Ammon's horn (tissue), 1 donor: ENCODE measurements at places on chromosomes 7 and 10.

- DNase-seq: no peak
These were observed 1.7 kb upstream of the DPYSL4 start for GRCh38 chr10:132184816-132185593.

DNA sequence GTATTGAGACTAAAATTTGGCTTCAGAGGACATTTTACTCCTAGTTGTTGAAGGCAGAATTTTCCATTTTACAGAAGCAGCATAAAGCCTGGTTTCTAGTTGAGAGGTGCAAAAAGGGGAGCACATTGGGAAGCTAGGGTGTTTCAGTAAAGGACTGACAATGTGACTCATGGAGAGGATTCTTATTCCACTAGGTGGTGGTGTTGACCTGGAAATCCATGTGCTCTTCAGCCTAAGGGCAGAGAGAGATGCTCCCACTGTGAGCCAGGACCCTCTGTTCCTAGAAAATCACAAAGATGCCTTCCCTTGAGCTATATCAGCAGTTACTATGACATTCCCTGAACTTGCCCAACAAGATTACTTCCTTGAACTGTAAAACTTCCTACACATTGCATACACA, 687.8 kb downstream of the IPMK start:
- peak; percentile 54 for DNase-seq

DNA sequence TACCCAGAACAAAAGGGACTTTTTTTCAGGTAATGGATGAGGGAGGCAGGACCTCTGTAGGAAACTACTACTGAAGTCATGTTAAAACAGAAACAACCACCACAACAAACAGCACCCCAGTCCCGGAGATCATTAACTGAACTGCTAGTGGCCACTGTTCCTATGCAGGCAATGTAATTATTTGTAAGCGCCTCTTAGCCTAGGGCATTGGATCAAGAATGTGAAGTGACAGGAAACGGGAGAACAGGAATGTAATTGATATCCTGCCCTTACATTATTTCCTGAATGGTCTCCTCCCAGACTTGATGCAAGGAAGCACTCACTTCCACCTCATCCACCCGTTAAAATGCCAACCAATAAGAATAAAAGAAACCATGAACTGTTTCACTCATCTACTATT, 16.7 kb upstream of the GAD2 start:
- DNase-seq: no peak

DNA sequence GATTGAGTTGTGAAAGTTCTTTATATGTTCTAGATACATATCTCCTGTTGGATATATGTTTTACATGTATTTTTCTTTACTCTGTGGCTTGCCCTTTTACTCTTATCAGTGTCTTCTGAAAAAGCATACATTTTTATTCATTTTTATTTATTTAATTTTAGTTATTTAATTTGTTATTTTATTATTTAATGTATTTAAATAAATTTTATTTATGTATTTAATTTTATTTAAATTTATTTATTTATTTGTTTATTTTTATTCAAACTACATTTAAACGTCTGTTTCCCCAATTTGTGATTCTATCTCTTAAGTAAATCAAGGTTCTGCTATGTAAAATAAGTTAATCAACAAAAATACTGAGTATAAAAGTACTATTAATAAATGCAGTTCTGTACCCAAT, 279.1 kb upstream of the AKR1E2 start:
- DNase-seq: no peak

- DNase-seq: no peak
These were observed 1.2 kb upstream of the MLLT10 start for GRCh38 chr10:21532694-21533466.

DNA sequence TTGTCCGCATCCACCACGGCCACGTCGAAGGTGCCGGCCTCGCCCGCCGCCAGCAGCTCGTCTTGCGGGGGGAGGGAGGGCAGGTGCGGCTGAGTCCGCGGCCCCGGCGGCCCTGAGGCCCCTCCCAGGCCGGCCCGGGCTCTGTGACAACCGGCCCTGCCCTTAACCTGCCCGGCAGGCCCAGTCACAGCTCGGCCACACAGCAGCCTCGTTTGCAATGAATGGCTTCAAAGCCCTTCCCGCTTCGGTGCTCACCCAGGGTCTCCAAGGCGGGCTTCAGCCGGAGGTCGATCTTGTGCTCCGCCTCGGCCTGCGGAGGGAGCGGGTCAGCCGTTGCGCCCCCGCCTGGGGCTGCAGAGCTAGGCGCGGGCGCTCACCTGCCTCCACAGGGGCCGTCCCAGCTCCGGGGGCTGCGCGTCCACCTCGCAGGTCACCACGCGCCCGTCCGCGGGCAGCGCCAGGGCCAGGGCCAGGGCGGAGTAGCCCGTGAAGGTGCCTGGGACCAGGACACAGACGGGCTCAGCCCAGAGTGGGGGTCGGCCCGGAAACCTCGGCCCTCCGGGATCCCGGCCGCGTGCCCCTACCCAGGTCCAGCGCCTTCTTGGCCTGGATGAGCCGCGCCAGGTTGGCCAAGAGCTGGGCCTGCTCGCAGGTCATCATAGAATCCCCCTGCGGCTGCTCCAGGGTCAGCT, 928 bp downstream of the COMTD1 start:
- no peak for DNase-seq

DNA sequence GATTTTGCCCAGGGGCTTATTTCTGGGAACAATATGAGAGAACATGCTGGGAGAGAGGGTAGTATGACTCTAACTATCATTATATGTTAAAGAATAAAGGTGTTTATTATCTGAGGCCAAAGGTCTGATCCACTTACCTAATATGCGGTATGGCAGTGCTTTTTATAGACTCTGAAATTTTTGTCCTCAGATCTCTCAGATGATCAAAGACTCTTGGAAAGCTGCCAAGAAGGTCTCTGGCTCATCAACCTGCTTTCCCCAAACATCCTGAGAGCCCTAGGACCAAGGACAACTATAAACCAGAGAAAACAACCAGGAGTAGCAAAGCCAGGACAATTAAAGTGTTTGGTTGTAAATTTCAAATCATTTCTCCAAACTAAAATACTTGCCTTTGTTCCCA, 255.7 kb upstream of the LRRN3 start:
- no peak for DNase-seq

GRCh38 chr7:105187302-105188169, 173.5 kb downstream of the KMT2E start:
- no peak for DNase-seq

- DNase-seq: peak; percentile 8
These were observed 557 bp upstream of the TAX1BP1 start for GRCh38 chr7:27739301-27739908.

GRCh38 chr10:62732841-62733653, 71.5 kb upstream of the ADO start:
- DNase-seq: no peak

- DNase-seq: no peak
These were observed 7.3 kb downstream of the SLC25A13 start for GRCh38 chr7:96314402-96315124.

DNA sequence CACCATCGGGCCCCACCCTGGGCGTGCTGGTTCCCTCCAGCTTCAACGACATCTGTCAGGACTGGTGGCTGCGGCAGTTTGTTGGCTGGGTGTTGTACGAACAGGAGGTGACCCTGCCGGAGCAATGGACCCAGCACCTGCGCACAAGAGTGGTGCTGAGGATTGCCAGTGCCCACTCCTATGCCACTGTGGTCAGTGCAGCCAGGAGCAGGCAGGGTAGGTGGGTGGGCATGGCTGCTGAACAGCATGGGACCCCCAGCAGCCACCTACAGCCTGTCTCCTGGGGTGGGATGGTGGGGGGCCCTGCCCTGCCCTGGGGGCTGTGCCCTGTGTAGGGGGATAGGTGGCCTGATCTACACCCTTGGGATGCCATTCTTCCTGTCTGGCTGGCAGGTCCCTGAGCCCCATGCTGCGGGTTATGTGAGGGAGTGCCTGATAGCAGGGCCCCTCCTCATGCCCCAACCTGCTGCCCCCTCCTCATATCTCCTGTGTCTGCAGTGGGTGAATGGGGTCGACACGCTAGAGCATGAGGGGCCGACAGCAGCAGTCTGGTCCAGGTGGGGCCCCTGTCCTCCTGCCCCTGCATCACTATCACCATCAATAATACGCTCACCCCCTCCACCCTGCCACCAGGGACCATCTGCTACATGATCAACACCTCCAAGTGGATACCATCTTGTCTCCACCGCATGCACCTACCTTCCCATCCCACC, 56.9 kb downstream of the ZNF727 start:
- DNase-seq: no peak

DNA sequence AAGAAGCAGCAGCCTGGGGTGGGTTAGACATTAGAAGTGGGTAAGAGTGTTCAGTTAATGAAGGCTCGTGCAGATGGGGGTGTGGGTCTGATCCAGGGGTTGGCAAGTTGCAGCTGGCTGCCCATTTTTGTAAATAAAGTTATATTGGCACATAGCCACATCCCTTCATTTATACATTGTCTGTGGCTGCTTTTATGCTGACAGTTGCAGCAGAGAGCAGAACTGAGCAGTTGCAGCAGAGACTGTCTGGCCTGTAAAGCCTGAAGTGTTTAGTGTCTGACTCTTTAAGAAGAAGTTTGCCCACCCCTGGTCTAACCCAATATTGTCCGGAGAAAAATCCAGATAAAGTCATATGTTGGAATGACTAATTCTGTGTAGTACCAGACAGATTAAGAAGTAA, 38.1 kb downstream of the GLRX3 start:
- no peak for DNase-seq

DNA sequence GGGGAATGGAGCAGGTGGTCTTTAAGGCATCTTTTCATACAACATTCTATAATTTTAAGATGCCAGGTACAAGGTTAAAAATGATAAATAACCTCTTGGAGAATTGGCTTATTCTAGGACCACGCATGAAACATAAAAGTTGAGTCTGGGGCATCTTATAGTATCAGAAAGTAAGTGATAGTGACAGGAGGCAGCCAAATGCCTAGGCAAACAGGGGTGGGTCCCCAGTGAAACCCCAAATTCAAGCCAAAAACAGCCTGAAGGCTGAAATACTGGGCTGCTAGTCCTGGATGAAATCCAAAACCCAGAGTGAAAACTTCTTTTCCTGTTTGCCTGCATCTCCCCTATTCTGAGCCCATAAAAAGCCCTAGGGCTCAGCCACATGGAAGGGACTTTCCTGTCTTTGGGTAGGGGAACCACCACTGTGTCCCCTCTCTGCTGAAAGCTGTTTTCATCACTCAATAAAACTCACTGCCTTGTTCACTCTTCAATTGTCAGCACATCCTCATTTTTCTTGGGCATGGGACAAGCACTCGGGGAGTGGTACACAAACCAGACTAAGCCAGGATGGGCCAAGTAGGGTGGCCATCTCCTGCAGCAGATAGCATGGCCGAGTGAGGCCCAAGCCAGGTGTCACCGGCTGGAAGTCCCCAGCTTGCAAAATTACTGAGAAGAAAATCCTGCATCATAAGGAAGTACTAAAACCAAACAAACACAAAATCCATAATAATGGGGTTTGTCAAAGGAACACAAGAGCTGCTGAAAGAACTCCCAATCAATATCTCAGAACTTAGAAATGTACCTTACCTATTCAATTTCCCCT, 241.6 kb upstream of the GALNT17 start:
- DNase-seq: no peak

DNA sequence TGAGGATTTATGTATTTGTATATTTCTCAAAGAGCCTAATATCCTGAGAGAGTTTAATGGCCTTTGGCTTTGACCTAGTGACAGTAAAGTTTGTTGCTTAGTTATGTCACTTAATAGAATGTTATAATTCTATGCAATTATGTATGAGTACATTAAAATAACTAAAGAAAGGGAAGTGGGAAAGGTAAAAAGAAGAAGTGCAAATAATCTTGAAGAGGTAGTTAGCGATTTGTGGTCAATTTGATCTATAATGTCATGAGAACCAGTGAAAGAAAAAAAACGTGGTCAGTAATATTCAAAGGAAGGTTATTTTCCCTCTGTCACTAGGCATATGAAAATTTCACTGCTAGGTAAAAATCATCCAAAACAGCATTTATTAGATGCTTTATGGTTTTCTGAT, 143.4 kb upstream of the LSM8 start:
- DNase-seq: no peak

DNA sequence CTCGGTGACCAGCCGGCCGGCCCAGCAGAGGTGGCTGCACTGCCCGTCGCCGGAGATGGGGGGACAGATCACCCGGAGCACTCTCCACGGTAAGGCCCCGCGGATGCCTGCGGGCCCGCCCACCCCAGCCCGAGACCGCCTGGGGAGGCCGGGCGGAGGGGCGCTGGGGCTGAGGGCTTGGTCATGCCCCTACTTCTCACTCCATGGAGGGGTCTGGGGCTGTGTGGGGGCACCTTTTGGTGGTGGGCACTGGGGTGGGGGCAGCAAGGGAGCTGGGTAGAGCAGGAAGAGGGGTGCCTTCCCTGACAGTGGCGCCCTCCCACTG, 61.8 kb downstream of the NEURL1 start:
- no peak for DNase-seq

DNA sequence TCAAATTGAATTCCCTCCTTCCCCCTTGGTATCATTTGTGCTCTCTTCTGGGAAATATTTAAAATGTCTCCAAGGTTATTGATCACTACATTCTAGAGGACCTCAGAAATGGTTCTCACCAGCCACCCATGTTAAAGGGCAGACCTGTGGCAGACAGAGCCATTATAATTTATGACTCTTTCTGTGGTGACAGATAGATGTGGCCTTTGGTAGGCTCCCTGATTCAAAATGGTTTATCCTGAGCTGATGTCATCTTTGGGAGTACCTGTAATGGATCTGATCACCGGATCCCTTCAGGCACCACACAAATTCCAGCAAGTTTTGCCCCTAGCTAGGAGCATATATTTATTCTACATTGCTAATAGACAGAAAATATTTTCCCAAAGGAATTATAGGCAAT, 267.5 kb downstream of the SDK1 start:
- DNase-seq: no peak

GRCh38 chr10:125626671-125627070, 56.3 kb downstream of the TEX36 start:
- no peak for DNase-seq

- no peak for DNase-seq
These were observed 41.1 kb upstream of the TFEC start for GRCh38 chr7:116071629-116072028.

- peak; percentile 88 for DNase-seq
These were observed 221.7 kb downstream of the PHTF2 start for GRCh38 chr7:78020136-78020873.

- peak; percentile 53 for DNase-seq
These were observed 7.8 kb downstream of the LIPM start for GRCh38 chr10:88810196-88810961.

- DNase-seq: no peak
These were observed 1.5 kb downstream of the RGS10 start for GRCh38 chr10:119541046-119541445.

GRCh38 chr7:107034553-107034952, 10.0 kb upstream of the PRKAR2B start:
- DNase-seq: no peak

DNA sequence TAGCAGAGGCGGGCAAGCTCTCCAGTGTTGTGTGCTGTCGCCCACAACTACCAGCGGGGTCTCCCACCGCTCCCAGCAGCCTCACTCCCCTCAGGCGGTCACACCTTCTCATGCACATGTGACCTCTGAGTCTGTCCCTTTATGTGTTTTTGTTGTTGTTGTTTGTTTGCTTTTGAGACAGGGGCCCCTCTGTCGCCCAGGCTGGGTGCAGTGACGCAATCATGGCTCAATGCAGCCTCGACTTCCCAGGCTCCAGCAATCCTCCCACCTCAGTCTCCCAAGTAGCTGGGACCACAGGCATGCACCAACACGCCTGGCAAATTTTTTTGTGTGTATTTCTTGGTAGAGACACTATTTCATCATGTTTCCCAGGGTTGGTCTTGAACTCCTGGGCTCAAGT, 1.5 kb downstream of the CPSF4 start:
- DNase-seq: no peak

GRCh38 chr10:14382531-14382930, 51.8 kb upstream of the FRMD4A start:
- DNase-seq: no peak

- DNase-seq: no peak
These were observed 42.5 kb downstream of the CCDC71L start for GRCh38 chr7:106618480-106618879.
